ENCODE measurements at places on chromosomes 5 and 9.
A peak's percentile ranks its signal among the peaks of the same experiment; 100 is the strongest.

DNA sequence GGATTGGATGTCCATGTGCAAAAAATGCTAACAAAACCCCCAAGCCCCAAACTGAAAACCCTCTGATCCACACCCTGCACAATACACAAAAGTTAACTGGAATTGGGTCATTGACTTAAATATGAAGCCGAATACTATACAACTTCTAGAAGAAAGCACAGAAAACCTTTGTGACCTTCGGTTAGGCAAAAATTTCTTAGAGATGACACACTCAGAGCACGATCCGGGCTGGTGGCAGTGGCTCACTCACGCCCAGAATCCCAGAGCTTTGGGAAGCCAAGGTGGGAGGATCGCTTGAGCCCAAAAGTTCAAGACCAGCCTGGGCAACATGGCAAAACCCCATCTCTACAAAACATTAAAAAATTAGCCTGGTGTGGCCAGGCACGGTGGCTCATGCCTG is 1.8 kb upstream of the DIPK1B start:
- no peak for DNase-seq

GRCh38 chr5:113063927-113064326 is 87.3 kb downstream of the DCP2 start:
- no peak for DNase-seq

DNA sequence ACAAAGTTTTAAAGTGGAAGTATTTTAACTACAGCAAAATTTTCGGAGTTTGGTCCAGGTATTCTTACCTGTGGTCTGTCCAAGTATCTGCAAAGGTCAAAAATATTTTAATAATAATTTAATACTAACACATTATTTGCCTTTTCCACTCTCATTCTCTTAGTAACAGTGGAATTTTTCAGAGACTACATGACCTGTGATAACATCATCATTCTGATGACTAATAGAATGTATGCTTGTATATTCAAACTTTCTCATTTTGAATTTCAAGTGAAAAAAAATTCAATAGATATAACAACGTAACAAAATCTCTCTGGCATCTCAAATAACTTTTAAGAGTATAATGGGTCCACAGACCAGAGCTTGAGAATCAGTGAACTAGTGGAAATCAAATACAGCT is 78.3 kb downstream of the FBXL17 start:
- no peak for DNase-seq

- DNase-seq: no peak
Measured at GRCh38 chr5:107477492-107477891, 193.2 kb downstream of the EFNA5 start.

DNA sequence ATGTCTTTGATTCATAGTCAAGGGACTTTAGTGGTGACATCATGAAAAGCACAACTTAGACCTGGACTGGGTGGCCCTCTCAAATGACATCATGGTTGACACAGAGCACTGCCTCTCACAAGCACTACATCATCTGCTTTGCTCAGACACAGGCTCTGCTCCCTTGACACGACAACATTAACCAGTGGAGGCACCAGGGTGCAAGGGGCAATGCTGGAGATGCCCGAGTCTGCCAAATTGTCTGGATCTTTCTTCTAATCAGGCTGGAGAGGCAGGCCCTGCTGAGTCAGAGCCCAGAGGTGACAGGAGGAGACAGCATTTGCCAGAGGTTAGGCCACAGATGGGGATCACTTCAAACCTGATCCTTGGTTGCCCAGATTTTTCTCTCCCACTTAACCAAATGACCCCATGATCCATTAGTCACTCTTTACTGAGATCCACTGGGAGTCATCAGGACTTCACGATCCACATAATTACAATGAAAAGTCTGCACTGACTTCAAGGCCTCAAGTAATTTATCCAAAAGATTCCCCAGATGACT is 174.4 kb downstream of the SLIT3 start:
- no peak for DNase-seq

DNA sequence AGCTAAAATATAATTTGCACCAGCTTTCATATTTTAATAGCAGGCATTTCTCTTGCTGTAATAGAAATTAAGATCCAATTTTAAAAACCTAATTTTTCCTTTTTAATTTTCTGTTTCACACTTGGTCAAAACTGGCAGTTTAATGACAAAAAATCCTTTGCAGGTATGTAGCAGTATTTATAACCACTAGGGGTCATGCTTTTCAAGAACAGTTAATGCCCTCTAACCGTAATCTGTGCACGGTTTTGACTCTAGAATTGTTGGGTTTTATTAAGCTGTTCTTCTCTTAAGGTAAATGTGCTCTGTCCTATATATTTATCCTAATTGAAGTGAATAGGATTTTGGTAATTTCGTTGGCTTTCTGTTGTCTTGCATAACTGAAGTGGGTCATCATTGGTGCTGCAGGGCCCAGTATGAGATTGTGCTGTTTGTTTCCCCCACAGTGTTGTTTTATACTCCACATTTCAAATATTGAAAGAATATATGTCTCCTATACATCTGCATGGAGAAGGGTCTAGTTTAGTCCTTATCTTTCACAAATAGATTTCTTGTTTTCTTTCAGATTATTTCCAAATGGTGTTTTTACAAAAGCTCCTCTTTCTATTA is 107.4 kb downstream of the SCAMP1 start:
- no peak for DNase-seq

GRCh38 chr5:55338810-55339243 is 31.0 kb downstream of the MTREX start:
- no peak for DNase-seq

GRCh38 chr5:36876299-36876964 is at the start of gene NIPBL:
NIPBL (plus strand) TSS chr5:36876769; CDS start chr5:36953697, 76,928 bp downstream.
- peak; percentile 93 for DNase-seq

GRCh38 chr9:69499407-69499806 is 172.8 kb downstream of the APBA1 start:
- DNase-seq: no peak

GRCh38 chr9:78011049-78011448 is 20.6 kb downstream of the GNAQ start:
- no peak for DNase-seq

DNA sequence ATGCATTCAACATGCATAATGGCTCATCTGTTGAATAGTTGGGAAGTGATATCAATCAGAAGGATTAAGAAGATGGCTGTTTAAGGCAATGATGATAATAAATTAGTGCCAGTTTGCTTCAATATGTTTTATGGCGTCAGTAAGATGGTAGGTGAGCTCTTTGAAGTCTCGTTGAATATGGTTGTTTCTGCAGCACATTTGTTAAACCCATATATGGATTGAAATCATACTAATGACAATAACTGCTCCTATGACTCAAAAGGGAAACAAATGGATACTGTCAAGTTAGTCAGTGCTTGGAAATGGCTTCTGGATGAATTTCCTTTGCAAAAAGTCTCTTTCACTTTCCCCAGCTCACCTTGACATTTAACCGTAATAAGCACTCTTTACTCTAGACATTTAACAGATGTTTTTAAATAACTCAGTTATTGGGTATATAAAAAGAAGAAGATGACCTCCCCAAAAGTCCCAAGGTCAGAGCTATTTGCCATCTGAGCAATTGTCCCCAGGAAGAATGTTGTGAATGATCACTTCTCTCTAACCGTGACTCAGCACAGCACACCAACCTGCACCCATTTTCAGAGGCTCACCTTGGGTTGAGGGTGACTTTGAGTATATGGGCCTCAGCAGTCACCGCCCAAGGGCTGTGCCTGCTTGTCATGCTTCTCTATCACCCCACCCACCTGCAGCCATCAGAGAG is 133.4 kb downstream of the GRIA1 start:
- DNase-seq: no peak

DNA sequence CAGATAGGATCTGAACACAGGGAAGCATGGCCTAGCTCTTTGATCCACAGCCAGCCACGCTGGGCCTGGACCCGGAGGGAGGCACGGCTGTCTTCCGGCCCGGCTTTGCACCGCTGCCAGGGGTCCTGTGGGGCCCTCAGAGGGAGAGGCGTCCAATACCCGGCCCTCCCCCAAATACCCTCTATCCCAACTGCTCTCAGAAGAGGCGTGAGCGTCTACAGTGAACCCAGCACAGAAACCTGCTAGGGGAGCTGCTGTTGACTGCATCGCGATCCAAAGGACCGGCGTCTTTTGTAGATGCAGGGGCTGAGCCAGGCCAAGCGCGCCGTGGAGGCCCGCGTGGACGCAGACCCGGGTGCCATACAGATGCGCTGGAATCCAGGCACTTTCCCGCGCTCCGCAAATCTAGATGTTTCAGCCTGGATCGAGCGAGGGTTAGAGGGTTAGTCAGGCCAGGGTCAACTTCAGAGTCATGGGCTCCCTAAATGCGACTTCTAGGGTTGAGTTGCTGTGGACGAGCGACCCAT is 1.1 kb upstream of the TCF7 start:
- DNase-seq: no peak

DNA sequence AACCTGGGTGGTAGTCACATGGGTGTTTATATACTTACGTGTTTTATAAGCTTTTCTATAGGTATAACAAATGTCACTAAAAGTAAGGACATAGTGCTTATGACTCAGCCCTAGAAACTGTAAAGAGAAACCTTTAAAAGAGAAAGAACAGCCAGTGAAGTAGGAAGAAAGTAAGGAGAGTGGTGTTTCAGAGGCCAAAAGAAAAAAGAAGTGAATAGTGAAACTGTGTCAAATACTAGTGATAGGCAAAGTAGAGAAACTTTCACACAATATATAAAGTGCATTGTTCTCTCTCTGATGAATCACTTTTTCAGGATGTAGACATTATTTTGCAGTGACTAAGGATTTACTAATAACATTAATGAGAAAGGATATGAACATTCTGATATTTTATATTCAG is 74.2 kb upstream of the SUSD1 start:
- no peak for DNase-seq

- no peak for DNase-seq
Measured at GRCh38 chr9:33114746-33115145, 38.3 kb upstream of the SMU1 start.

GRCh38 chr5:178695556-178695955 is 34.9 kb downstream of the ZNF354A start:
- no peak for DNase-seq

GRCh38 chr5:157613385-157614245 is 38.0 kb upstream of the ADAM19 start:
- DNase-seq: no peak

DNA sequence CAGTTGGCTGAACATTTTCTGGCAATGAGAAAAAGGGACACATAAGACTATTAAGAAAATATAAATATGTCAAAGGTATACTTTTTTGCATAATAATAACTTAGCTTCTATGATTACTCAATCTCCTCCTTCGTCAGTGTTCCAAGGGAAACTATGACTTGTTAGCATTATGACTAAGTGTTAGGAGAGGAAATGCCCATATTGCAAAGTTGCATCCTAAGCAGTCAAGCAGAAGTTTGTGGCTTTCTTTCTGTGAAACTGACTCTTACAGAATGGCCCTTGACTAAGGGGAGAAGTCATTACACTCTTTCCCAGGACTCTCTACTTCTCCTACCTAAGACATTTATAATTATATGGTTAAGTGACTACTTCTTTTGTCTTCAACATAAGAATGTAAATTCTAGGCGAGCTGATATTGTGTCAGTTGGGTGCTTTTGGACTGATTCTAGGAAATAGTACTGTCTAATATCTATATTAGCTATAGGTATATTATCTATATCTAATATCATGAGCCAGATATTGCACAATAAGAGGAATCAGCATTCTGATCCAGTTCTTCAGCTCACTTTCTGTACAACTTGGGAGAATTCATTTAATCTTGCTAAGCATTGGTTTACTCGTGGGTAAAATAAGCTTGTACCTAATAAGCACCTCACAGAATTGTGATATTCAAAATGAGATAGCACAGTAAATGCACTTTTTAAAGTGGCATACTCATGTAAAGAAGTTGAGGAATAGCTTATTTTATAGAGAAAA is 16.4 kb upstream of the SPINK6 start:
- DNase-seq: no peak

GRCh38 chr5:177443144-177443983 is 3.2 kb upstream of the PRR7 start:
- DNase-seq: no peak

DNA sequence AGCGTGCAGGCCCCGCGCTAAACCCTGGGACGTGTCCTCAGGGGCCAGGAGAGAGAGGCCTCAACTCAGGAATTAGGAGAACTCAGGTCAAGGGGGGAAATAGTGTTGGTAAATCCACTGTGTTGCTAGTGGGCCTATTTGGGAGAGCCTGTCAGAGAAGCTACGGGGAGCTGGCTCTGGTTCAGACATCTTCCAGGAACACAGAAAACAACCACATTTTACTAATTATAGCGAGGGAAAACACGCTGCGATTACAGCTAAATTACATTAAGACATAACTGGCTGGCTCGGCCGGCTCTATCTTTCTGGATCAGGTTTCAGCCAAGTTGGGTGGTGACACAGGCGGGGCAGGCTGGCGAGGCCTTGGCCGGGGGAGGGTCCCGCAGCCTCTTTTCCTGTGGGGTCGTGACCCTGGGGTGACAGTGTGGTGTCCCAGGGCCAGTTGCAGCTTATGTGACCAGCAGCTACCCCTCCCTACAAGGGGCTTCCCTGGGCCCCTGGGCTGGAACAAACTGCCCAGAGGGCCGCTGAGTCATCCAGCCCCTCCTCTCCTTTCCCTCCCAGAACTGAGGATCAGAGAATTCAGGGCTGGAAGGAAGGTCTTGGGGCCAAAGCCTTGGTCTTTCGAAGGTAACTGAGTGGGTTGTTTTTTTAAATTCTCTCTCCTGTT is 75.1 kb downstream of the FGF18 start:
- DNase-seq: peak; percentile 54

DNA sequence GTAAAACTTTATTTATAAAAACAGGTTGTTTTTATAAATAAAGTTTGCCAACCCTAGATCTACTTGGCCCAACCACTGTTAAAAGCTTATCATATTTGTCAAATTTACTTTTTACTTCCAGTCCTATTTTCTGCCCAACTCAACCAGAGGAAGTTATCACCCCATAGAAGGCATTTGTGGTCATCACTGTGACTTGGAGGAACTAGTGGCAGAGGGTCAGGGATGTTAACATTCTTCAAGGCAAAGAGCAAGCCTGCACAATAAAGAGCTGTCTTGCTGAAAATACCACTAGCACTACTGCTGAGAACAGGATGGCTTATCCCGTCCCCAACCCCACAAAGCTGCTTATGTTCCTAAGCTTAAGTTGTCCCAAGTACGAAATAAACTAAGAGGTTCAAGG is 22.3 kb downstream of the TTC33 start:
- DNase-seq: no peak

DNA sequence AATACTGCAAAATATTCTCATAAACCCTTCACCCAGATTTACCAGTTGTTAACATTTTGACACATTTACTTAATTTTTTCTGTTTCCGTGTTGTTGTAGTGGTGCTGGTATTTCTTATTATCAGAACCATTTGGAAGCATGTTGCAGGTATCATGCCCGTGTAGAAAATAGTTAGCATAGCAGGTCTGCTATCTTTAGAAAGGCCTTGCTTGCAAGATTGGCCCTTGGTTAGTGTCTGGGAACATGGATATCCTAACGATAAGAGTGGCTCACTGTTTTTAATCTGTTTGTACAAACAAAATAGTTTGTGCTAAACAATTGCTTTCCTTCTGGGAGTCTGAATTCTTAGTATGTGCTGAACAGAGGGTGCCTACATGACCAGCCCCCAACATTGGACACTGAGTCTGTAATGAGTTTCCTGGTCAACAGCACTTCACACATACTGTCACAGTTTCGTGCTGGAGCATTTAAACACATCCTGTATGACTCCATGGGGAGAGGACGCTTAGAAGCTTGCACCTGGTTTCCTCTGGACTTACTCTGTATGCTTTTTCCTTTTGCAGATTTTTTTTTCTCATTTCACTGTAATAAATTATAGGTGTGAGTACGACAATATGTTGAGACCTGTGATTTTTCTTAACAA is 66.9 kb downstream of the MAN2A1 start:
- no peak for DNase-seq

All from Peyer's patch (tissue), 4 donors.